ENCODE measurements at places on chromosomes 6 and 20.

GRCh38 chr6:103672169-103672568 is 1187.5 kb downstream of the HACE1 start:
- no peak for DNase-seq

DNA sequence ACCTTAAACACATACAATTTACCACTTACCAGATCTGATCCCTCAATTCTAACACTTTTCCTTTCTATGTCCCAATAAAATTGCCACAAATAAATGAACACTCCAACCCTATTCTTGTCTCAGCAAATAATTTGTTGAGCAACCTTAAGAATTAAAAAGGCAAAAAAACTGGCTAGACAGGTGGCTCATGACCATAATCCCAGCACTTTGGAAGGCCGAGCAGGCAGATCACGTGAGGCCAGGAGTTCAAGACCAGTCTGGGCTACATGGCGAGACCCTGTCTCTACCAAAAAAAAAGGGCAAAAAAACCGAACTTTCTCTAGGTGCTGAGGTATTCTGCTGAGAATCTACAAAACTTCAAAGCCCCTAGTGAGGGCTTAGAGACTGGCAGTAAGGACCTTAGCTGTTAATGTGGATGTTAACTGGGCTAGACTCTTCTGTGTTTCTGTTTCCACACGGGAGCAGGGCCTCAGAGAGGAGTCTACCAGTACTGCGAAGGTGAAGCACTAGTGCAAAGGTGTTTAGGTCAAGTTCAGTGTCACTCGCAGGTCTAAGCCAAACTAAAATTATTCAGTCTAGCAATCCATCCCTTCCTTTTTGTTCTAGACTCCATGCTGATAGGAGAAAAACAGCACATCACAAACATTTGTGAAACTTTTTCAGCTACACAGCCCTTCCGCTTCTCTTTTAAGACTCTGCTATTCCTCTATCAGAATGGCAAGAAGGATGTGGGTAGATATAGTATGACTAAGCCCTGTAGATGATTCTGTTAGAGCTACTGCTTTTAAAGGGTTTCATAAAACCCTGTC is 2.6 kb downstream of the FASTKD5 start:
- DNase-seq, result no peak

GRCh38 chr6:31729515-31729978 is 448 bp upstream of the DDAH2 start:
- peak; percentile 77 for DNase-seq

DNA sequence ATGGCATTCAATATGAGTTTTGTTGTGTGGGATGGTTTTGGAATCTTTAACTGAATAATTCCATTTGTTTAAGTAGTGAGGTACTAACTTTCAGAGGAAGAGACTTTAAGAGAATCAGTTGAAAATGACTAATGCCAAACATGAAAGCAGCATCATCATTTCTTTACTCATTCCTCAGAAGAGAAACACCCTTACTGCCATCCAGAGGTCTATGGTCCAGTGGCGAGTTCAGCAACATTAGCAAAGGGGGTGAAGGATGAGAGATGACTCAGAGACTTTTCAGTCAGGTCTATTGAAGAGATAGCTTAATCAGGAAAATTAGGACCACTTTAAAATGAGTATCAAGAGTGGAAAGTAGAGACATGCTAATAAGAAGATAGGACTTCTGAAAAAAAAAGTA is 118.8 kb downstream of the COL19A1 start:
- DNase-seq, result no peak

DNA sequence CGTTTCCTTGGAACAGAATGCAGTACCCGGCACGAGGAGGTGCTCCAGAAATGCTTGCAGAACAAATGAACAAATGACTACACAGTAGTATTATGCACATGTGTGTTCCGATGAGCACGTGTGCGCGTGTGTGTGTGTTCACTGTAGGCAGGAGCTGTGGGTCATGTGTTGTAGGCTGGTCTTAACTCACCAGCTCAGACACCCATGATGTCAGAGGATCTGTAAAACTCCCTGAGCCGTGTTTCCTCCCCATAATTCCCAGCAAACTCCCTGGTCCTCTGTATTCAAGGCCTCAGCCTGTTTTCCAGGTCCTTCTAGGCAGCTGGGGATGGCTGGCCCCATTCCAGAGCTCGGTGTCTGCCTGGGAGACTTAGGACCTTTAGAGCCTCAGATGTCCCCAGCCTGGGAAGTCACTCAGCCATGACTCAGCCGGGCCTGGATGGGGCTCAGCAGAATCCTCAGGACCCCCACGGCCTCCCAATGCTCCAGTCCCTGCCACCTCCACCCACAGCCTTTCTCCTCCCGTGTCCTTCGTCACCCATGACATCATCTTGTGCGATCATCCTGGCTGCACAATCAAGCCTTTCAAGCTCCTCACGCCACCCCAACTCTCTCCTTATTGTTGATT is 475.0 kb upstream of the SULF2 start:
- DNase-seq, result no peak

- DNase-seq, result no peak
Measured at GRCh38 chr20:51036827-51037531, 14.1 kb upstream of the KCNG1 start.

DNA sequence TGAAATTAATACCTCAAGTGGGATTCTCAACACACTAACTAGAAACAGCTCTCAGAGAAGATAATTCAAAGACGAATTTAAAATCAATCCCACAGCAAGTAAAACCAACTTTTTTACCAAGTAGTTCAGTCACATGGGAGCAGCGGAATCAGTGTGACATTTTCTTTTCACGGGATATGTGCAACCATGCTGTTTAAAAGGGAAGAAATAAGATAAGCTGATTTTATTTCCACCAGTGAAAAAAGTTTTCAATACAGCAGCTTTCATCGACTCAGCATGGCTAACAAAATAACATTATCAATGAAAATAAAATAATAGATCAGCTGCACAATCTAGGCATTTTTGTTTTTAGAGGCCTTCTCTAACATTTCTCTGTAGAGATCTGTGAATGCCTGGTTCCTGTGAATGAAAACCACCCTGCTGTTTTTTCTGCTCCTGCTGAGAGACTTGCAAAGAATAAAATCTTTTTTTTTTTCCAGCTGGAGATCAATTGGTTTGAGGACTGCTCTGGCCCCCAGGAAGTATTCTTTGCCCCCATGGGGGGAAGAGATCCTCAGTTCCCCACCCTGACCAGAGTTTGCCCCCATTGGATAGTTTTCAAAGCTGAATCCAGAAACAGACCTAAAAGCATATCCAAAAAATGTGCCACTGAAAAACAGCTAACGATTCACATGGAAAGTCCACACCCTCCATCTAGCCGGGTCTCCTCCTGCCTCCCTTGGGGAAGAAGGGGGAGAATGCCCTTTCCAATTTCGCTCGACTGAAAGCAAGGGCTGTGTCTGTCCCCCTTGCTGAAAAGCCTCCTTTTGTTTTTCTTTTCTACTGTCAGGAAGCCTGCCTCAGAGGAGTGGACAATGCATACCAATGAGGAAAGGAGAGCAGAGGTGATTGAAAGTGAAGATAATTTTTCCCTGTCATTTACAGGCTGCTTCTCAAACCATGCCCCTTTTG is 317.6 kb downstream of the PRKN start:
- no peak for DNase-seq

- DNase-seq, result no peak
Measured at GRCh38 chr6:106318061-106318460, 7.5 kb downstream of the ATG5 start.

DNA sequence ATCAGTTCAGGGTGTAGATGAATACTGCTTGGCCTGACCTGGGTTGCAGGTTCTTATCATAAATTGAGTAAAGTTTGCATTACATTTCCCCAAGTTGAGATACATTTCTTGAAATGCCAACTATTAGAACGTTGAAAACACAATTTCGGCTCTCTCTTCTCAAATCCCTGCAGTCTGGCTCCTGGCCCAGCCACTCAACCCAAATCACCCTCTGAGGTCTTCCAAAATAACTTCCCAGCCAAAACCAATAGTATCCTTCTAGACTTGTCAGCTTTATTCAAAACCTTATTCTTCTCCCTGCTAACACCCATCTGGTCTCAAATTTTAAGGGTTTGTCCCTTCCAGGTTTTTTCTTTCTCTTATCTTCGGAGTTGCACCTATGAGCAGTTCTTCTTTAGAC is 263.6 kb downstream of the EYA4 start:
- DNase-seq, result no peak

GRCh38 chr20:37257988-37258387 is 3.6 kb downstream of the GHRH start:
- no peak for DNase-seq

GRCh38 chr20:6604179-6604578 is 163.3 kb upstream of the BMP2 start:
- DNase-seq, result no peak

DNA sequence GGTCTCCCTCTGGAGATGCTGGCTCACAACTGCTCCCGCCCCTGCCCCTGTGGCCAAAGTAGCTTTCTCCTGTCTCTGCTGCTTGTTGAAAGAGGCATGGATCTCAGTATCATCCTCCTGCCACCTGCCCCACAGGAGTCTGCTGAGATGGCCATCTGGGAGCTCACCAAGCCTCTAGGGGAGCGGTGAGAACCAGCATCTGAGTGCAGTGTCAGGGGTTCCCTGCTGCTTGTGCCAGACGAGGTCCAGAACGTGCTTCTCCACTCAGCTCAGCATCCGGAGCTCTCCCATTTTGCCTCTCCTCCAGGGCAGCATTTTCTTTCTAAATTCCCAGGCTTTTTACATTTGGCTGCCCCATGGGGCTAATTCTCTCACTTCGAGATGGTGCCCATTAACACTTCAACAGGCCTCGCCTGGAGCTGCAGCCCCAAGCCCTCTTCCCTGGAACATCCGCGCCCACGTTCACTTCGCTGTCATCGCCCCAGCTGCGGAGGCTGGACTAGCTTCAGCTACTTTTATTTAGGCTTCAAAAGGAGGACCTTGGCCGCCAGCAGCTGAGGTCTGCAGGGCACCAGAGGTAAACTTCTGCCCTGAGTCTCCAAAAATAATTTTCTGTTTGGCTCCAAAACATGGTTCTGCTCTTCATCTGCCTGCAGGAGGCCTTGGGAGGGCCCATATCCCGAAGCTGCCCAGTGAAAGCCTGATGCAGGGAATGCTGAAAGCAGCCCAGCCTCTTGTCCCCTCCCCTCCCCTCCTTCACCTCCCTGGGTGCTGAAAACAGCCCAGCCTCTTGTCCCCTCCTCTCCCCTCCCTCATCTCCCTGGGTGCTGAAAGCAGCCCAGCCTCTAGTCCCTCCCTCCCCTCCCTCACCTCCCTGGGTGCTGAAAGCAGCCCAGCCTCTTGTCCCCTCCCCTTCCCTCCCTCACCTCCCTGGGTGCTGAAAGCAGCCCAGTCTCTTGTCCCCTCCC is 25.2 kb upstream of the MLN start:
- no peak for DNase-seq

GRCh38 chr20:1927217-1927616 is 32.0 kb downstream of the SIRPA start:
- no peak for DNase-seq

GRCh38 chr20:24780674-24781417 is 168.2 kb upstream of the CST7 start:
- no peak for DNase-seq

- DNase-seq, result peak; percentile 80
Measured at GRCh38 chr6:132798869-132799538, 567 bp upstream of the SLC18B1 start.

DNA sequence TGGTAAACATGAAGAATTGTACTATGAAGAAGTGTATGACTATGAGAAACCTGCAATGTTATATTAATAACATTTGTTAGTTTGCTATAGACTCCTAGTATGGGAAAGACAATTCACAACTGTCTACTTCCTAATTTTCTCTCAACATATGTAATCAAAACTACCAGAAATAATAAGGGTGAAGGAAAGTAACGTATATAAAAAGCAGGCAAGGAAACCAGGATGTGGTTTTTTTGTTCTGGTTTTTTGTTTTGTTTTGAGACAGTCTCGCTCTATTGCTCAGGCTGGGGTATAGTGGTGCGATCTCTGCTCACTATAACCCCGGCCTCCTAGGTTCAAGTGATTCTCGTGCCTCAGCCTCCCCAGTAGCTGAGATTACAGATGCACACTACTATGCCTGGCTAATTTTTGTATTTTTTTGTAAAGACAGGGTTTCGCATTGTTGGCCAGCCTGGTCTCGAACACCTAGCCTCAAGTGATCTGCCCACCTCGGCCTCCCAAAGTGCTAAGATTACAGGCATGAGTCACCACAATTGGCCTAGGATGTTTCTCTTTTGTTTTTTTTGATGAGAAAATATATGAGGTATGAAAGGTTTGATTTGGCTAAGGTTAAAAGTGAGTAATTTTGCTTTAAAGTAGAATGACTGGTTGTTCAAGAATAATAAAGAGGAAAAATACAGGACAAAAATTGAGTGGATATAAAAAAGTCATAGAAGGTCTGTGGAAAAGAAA is 83.1 kb downstream of the PTCHD4 start:
- DNase-seq, result no peak

- DNase-seq, result no peak
Measured at GRCh38 chr6:154814063-154814462, 80.8 kb downstream of the SCAF8 start.

DNA sequence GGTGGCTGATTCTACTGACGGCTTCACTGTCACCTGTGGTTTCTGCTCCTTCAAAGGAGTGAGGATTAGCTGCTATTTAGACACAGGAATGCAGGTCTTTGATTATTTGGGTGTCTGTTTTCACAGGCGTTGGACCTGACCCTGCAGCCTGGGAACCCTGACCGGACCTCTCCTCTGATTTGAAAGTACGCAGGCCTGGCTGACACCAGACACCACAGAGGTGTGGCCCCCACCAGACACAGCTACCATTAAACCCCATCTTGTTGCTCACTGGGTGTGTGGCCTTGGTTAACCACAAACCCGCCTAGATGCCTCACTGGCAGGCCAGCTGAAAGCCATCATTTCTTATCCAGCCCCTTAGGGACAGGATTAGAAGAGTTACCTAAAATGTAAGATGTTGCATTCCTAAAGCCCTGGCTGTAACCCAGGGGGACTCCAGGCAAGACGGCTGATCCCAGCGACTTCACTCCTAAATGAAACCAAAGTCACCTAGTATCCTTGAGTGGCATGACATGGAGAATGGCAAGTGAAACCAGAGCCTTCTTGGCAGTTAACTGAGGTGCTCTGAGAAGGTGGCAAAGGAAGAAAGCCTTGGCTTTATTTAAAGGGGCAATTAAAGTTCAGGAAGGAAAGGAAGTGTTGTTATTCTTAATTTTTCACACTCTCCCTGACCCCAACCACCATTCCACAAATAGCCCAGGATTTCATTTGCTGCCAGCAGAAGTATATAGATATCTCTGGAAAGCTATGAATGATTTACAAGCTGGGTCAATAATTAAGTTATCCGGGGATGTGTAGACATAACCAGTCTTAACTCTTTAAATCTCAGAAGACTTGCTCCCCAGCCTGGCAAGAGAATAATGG is 169.9 kb downstream of the QRSL1 start:
- no peak for DNase-seq

- DNase-seq, result no peak
Measured at GRCh38 chr6:79613912-79614311, 17.2 kb upstream of the SH3BGRL2 start.

GRCh38 chr6:141528596-141528995 is 604.1 kb upstream of the GJE1 start:
- no peak for DNase-seq

DNA sequence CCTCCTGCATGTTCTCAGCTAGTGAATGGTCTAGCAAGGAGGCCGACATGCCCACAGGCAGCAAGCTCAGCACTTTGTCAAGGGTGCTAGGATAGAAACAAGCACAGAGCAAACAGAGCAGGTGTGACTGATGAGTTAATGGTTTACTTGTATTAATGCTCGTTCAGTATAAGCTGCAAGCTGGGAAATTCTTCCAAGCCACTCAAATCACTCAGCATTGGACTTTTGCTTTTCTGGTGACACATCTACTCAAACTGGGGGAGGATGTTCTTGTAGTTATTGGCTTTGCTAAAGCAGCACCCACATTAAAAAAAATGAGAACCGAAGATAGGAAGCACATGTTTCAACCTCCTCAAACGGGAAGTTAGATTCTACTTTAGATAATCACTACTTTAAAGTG is 43.1 kb upstream of the NEDD9 start:
- no peak for DNase-seq

Measured in HEK293T (cell line).